ENCODE measurements at places on chromosomes 11 and 22.

- H3K36me3 ChIP-seq, result no peaks in the 10 kb centered on the region
- H3K4me3 ChIP-seq, result no peak overlapping the region
- no peaks in the 10 kb centered on the region for H3K4me1 ChIP-seq
- DNase-seq, result no peak
- H3K27ac ChIP-seq, result no peak overlapping the region
Observed at GRCh38 chr22:48309836-48310235, 1517.8 kb downstream of the BRD1 start.

GRCh38 chr22:37493979-37494378 is 7.8 kb upstream of the MFNG start:
- no peaks in the 10 kb centered on the region for H3K27me3 ChIP-seq
- DNase-seq, result no peak
- no peak overlapping the region for H3K27ac ChIP-seq
- peaks cover 6% of the 10 kb centered on the region for H3K4me1 ChIP-seq

DNA sequence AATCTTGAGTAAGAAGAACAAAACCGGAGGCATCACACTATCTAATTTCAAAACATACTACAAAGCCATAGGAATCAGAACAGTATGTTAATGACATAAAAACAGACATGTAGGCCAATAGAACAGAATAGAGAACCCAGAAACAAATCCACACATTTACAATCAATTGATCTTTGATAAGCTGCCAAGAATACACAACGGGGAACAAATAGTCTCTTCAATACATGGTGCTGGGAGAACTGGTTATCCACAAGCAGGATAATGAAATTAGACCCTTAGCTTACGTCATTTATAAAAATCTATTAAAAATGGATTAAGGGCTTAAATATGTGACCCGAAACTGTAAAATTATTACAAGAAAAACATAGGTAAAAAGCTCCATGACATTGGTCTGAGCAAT is 417.7 kb downstream of the INSC start:
- H3K27ac ChIP-seq, result no peak overlapping the region
- no peaks in the 10 kb centered on the region for H3K36me3 ChIP-seq
- no peaks in the 10 kb centered on the region for H3K4me1 ChIP-seq
- no peak for DNase-seq

- H3K4me1 ChIP-seq, result no peaks in the 10 kb centered on the region
- H3K27ac ChIP-seq, result no peak overlapping the region
- H3K4me3 ChIP-seq, result no peak overlapping the region
- no peaks in the 10 kb centered on the region for H3K36me3 ChIP-seq
Observed at GRCh38 chr11:36354221-36355003, 58.3 kb downstream of the PRR5L start.

DNA sequence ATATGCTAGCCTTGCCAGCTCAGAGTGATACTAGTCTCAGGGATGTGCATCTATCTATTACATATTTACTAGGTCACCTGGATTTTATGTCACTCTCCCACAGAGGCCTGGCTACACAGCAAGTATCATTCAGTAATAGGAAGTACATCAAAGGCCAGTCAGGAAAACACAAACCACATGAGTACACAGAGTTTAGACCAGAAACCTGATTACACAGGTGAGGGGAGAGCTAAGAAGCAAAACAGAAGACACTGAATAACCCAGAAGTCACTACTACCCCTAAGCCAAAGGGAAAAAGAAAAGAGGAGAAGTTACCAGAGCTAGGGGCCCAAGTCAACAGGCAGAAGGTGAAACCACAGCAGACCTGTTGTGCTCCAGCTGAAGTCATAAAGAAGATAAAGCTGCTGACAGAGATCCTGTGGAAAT is 13.3 kb downstream of the LPXN start:
- no peaks in the 10 kb centered on the region for H3K27me3 ChIP-seq
- H3K4me1 ChIP-seq, result no peaks in the 10 kb centered on the region
- DNase-seq, result no peak

- no peaks in the 10 kb centered on the region for H3K27me3 ChIP-seq
- H3K36me3 ChIP-seq, result no peaks in the 10 kb centered on the region
- H3K27ac ChIP-seq, result no peak overlapping the region
- H3K4me1 ChIP-seq, result no peaks in the 10 kb centered on the region
- DNase-seq, result no peak
Observed at GRCh38 chr11:94975599-94975998, 2.1 kb downstream of the KDM4D start.

DNA sequence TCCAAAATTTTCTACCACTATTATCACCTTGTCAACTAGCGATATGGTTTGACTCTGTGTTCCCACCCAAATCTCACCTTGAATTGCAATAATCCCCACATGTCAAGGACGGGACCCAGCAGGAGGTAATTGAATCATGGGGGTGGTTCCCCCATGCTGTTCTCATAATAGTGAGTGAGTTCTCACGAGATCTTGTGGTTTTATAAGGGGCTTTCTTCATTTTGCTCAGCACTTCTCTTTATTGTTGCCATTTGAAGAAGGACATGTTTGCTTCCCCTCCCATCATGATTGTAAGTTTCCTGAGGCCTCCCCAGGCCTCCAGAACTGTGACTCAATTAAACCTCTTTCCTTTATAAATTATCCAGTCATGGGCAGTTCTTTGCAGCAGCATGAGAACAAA is 73.5 kb upstream of the ZC3H12C start:
- no peaks in the 10 kb centered on the region for H3K27me3 ChIP-seq
- H3K4me3 ChIP-seq, result no peak overlapping the region
- DNase-seq, result no peak
- H3K27ac ChIP-seq, result no peak overlapping the region

- H3K4me3 ChIP-seq, result no peak overlapping the region
- no peak for DNase-seq
- no peaks in the 10 kb centered on the region for H3K27me3 ChIP-seq
- H3K4me1 ChIP-seq, result peaks cover 12% of the 10 kb centered on the region
- no peaks in the 10 kb centered on the region for H3K36me3 ChIP-seq
- no peak overlapping the region for H3K27ac ChIP-seq
Observed at GRCh38 chr22:44805711-44806110, 53.3 kb downstream of the ARHGAP8 start.

DNA sequence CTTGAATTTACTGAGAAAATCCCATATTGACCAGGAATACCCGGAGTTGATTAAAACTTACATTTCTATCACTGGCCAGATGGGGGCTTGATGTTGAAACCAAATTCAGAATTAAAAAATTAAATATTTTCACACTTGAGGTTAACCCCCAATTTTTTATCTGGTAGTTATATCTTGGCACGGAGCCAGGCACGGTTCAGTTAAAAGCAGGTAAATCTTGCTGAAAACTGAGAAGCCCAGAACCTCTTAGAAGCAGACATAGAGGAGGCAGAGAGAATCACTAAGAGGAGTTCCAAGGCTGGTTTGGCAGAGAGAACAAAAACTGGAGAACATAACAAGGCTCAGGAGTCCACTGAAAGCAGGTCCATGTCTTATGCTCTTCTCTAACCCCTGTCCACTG is 77.7 kb downstream of the USP35 start:
- no peak overlapping the region for H3K4me3 ChIP-seq
- no peak for DNase-seq
- H3K36me3 ChIP-seq, result no peaks in the 10 kb centered on the region
- H3K4me1 ChIP-seq, result peaks cover 1% of the 10 kb centered on the region
- no peak overlapping the region for H3K27ac ChIP-seq
- no peaks in the 10 kb centered on the region for H3K27me3 ChIP-seq

- H3K4me3 ChIP-seq, result no peak overlapping the region
- no peaks in the 10 kb centered on the region for H3K36me3 ChIP-seq
- H3K4me1 ChIP-seq, result no peaks in the 10 kb centered on the region
Observed at GRCh38 chr11:29119707-29120618, 896.9 kb downstream of the KCNA4 start.

- H3K4me3 ChIP-seq, result no peak overlapping the region
- H3K27ac ChIP-seq, result no peak overlapping the region
- H3K4me1 ChIP-seq, result no peaks in the 10 kb centered on the region
- H3K36me3 ChIP-seq, result no peaks in the 10 kb centered on the region
Observed at GRCh38 chr11:106172386-106172991, 95.0 kb downstream of the AASDHPPT start.

DNA sequence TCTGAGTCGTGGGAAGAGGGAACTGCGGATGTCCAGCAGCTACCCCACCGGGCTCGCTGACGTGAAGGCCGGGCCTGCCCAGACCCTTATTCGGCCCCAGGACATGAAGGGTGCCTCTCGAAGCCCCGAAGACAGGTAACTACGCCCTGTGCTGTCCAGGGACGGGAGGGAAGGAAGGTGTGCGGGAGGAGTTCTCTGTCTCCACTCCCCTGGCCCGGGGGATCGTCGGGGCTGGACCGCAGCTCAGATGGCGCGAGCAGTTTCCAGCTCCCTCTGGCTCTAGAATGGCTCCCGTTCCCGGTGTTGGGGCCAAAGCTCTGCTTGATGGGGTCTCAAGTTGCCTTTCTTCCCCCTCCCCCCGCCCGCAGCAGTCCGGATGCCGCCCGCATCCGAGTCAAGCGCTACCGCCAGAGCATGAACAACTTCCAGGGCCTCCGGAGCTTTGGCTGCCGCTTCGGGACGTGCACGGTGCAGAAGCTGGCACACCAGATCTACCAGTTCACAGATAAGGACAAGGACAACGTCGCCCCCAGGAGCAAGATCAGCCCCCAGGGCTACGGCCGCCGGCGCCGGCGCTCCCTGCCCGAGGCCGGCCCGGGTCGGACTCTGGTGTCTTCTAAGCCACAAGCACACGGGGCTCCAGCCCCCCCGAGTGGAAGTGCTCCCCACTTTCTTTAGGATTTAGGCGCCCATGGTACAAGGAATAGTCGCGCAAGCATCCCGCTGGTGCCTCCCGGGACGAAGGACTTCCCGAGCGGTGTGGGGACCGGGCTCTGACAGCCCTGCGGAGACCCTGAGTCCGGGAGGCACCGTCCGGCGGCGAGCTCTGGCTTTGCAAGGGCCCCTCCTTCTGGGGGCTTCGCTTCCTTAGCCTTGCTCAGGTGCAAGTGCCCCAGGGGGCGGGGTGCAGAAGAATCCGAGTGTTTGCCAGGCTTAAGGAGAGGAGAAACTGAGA is 1.4 kb downstream of the ADM start:
- H3K27ac ChIP-seq, result no peak overlapping the region
- H3K27me3 ChIP-seq, result peaks cover 5% of the 10 kb centered on the region
- peaks cover 6% of the 10 kb centered on the region for H3K4me1 ChIP-seq
- no peak for DNase-seq
- peaks cover 3% of the 10 kb centered on the region for H3K36me3 ChIP-seq

DNA sequence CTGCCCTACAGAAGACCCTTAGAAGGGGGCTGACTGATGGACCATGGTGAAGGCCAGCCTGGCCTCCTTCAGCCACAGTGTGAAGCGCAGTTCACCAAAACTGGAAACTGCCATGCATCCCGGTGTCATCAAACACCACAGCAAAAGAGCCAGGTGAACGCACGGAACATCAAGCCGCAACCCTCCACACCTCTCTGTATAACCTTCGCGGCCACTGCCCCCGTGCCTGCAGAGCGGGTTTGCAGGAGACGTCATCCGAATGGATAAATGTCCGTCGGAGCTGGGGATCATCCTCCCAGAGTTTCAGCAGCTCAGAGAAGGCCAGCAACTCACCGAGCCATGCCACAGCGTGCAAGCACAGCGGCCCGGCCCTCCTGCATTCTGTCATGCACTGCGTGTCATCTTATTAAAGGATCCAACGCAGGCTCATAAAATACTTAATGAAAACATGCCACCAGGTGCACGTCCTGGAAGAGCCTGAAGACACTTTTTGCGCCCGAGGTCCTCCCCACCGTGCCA is 309.9 kb downstream of the BRD1 start:
- H3K36me3 ChIP-seq, result no peaks in the 10 kb centered on the region
- H3K4me1 ChIP-seq, result no peaks in the 10 kb centered on the region
- no peak overlapping the region for H3K27ac ChIP-seq
- DNase-seq, result no peak
- H3K4me3 ChIP-seq, result no peak overlapping the region
- H3K27me3 ChIP-seq, result no peaks in the 10 kb centered on the region

GRCh38 chr22:31295831-31296657 is 3.8 kb upstream of the PIK3IP1 start:
- H3K27ac ChIP-seq, result no peak overlapping the region
- no peaks in the 10 kb centered on the region for H3K36me3 ChIP-seq
- no peaks in the 10 kb centered on the region for H3K27me3 ChIP-seq
- H3K4me1 ChIP-seq, result no peaks in the 10 kb centered on the region
- no peak for DNase-seq
- H3K4me3 ChIP-seq, result no peak overlapping the region

- no peaks in the 10 kb centered on the region for H3K36me3 ChIP-seq
- H3K27me3 ChIP-seq, result no peaks in the 10 kb centered on the region
- H3K4me3 ChIP-seq, result no peak overlapping the region
- no peak for DNase-seq
Observed at GRCh38 chr11:102553835-102554282, 23.3 kb upstream of the MMP7 start.

DNA sequence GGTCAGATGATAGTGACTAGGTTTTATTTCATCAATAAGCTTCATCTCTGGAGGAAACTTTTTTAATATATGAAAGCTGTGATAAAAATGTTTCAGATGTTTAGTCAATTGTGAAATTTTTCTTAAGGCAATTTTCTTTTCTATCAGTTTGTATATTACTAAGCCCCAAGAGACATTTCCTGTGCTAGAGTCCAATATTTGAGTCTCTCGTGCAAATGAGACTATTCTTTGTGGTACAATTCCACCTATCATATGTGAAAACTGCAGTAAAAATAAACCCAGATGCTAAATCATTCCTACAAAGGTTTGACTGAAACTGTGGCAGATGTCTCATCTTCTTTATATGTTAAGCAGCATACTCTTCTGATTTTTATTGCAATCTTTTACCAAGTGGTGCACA is 28.0 kb downstream of the CTR9 start:
- H3K4me1 ChIP-seq, result no peaks in the 10 kb centered on the region
- no peak overlapping the region for H3K4me3 ChIP-seq
- DNase-seq, result no peak
- H3K36me3 ChIP-seq, result peaks cover 8% of the 10 kb centered on the region
- H3K27ac ChIP-seq, result no peak overlapping the region

- no peak overlapping the region for H3K4me3 ChIP-seq
- H3K27me3 ChIP-seq, result no peaks in the 10 kb centered on the region
- H3K36me3 ChIP-seq, result no peaks in the 10 kb centered on the region
- no peak for DNase-seq
- peaks cover 8% of the 10 kb centered on the region for H3K4me1 ChIP-seq
- no peak overlapping the region for H3K27ac ChIP-seq
Observed at GRCh38 chr11:124791626-124792341, 8.4 kb downstream of the MSANTD2 start.

GRCh38 chr11:108933630-108934029 is 268.8 kb downstream of the DDX10 start:
- H3K4me1 ChIP-seq, result no peaks in the 10 kb centered on the region
- no peaks in the 10 kb centered on the region for H3K27me3 ChIP-seq
- H3K4me3 ChIP-seq, result no peak overlapping the region
- no peak for DNase-seq
- no peaks in the 10 kb centered on the region for H3K36me3 ChIP-seq
- H3K27ac ChIP-seq, result no peak overlapping the region

GRCh38 chr22:41237036-41237706 is 3.6 kb downstream of the CHADL start:
- H3K4me1 ChIP-seq, result peaks cover 8% of the 10 kb centered on the region
- H3K4me3 ChIP-seq, result peak overlapping the region; percentile 20
- H3K27me3 ChIP-seq, result no peaks in the 10 kb centered on the region
- no peak overlapping the region for H3K27ac ChIP-seq

Measured in iPS DF 6.9 (cell line).